ENCODE measurements at places on chromosomes 5 and 9. TPM values are rescaled to one million over a fixed set of nuclear protein-coding genes. Genes with fewer than 3 reads are reported as not detected.

SHC3 gene
- 1.7 TPM for total RNA-seq

TSLP gene
- total RNA-seq = 0.53 TPM

ELOVL7 gene
- 0.13 TPM for total RNA-seq

MRPL22 gene
- total RNA-seq = 46.1 TPM

RELL2 gene
- 3.1 TPM for total RNA-seq

CCNO gene
- total RNA-seq = 0.13 TPM

NUDT2 gene
- total RNA-seq = 9.7 TPM

FBP2 gene
- not detected for total RNA-seq

HNRNPK gene
- total RNA-seq = 915 TPM

PCDHGA3 gene
- 0.93 TPM for total RNA-seq

C5orf63 gene
- 2.7 TPM for total RNA-seq

ADAMTS13 gene
- 0.57 TPM for total RNA-seq

COL5A1 gene
- 109 TPM for total RNA-seq

C9orf50 gene
- not detected for total RNA-seq

FBXO4 gene
- total RNA-seq = 8.8 TPM

PCDHA7 gene
- 0.07 TPM for total RNA-seq

LOX gene
- total RNA-seq = 62.9 TPM

ODF2 gene
- 44.8 TPM for total RNA-seq

DAP gene
- 87.1 TPM for total RNA-seq

NUDT12 gene
- 8.6 TPM for total RNA-seq

RGS7BP gene
- total RNA-seq = 16.2 TPM

TLN1 gene
- total RNA-seq = 359 TPM

UNC13B gene
- total RNA-seq = 48.1 TPM

SGCD gene
- under 0.01 TPM for total RNA-seq

ZCCHC10 gene
- 18.0 TPM for total RNA-seq

PCDHB7 gene
- 0.40 TPM for total RNA-seq

WDR38 gene
- not detected for total RNA-seq

ADGRV1 gene
- total RNA-seq = 0.50 TPM

ANKHD1 gene
- 111 TPM for total RNA-seq

CDK9 gene
- 88.0 TPM for total RNA-seq

PRRX2 gene
- total RNA-seq = not detected

PCDHA11 gene
- total RNA-seq = under 0.01 TPM

CLIC3 gene
- total RNA-seq = 0.27 TPM

FLT4 gene
- total RNA-seq = 1.9 TPM

AGXT2 gene
- total RNA-seq = not detected

EGFL7 gene
- 489 TPM for total RNA-seq

SLC35D2 gene
- total RNA-seq = 19.4 TPM

SLC4A9 gene
- total RNA-seq = not detected

HEMGN gene
- total RNA-seq = not detected

GRAMD2B gene
- total RNA-seq = 3.4 TPM

TMEM252 gene
- not detected for total RNA-seq

SH2D3C gene
- 39.9 TPM for total RNA-seq

CCDC152 gene
- 4.0 TPM for total RNA-seq

ACTBL2 gene
- not detected for total RNA-seq

PRDM9 gene
- not detected for total RNA-seq

SLC36A2 gene
- not detected for total RNA-seq

FTMT gene
- not detected for total RNA-seq

GPX3 gene
- 15.5 TPM for total RNA-seq

ENC1 gene
- 64.3 TPM for total RNA-seq

GPRIN1 gene
- total RNA-seq = 7.2 TPM

C9 gene
- 0.13 TPM for total RNA-seq
